Parietal lobe (tissue), 2 donors: ENCODE measurements at places on chromosomes 1 and 21. TPM values are rescaled to one million over a fixed set of nuclear protein-coding genes. Genes with fewer than 3 reads are reported as not detected.

ATP5PF gene
- 53.2 TPM for total RNA-seq

ERG gene
- 2.5 TPM for total RNA-seq

DMRTA2 gene
- total RNA-seq = 5.3 TPM

CYYR1 gene
- 1.9 TPM for total RNA-seq

SPATA17 gene
- 3.1 TPM for total RNA-seq

FCN3 gene
- not detected for total RNA-seq

VWA5B1 gene
- total RNA-seq = 0.63 TPM

OR2W3 gene
- total RNA-seq = 6.3 TPM

PLA2G2A gene
- not detected for total RNA-seq

TRPM2 gene
- 2.8 TPM for total RNA-seq

FCRL1 gene
- not detected for total RNA-seq

AIRE gene
- total RNA-seq = not detected

CRYAA gene
- total RNA-seq = not detected

IFNLR1 gene
- under 0.01 TPM for total RNA-seq

RNU1-4 gene
- total RNA-seq = under 0.01 TPM

FMOD gene
- not detected for total RNA-seq

SPRR2G gene
- not detected for total RNA-seq

KLHDC8A gene
- total RNA-seq = 41.0 TPM

KCNJ10 gene
- 3.4 TPM for total RNA-seq

CLK2 gene
- total RNA-seq = 46.3 TPM

SESN2 gene
- total RNA-seq = 3.4 TPM

EEIG2 gene
- 41.0 TPM for total RNA-seq

TMED5 gene
- 45.1 TPM for total RNA-seq

ETNK2 gene
- 19.4 TPM for total RNA-seq

SLAMF9 gene
- not detected for total RNA-seq

PLXNA2 gene
- 145 TPM for total RNA-seq

LEMD1 gene
- 11.0 TPM for total RNA-seq

CRP gene
- total RNA-seq = not detected

IQGAP3 gene
- total RNA-seq = 5.9 TPM

TFAP2E gene
- total RNA-seq = 0.31 TPM

TMEM54 gene
- total RNA-seq = 2.8 TPM

CHML gene
- 67.0 TPM for total RNA-seq
